NCI-H2171 (cell line): ENCODE measurements at places on chromosomes 1 and 21.

- DNase-seq, result no peak
Measured at GRCh38 chr1:6554907-6555778, at the start of gene TAS1R1. TSS of gene TAS1R1 (plus strand) at chr1:6555307. CDS start at chr1:6555374, 67 bp downstream.

GRCh38 chr1:150973836-150974579 is 627 bp downstream of the CERS2 start:
- no peak for DNase-seq

GRCh38 chr1:164794356-164794755 is 235.4 kb downstream of the PBX1 start:
- no peak for DNase-seq

- DNase-seq, result no peak
Measured at GRCh38 chr1:98637316-98637715, 24.2 kb upstream of the SNX7 start.

GRCh38 chr1:169044296-169044695 is 62.2 kb upstream of the ATP1B1 start:
- DNase-seq, result no peak

DNA sequence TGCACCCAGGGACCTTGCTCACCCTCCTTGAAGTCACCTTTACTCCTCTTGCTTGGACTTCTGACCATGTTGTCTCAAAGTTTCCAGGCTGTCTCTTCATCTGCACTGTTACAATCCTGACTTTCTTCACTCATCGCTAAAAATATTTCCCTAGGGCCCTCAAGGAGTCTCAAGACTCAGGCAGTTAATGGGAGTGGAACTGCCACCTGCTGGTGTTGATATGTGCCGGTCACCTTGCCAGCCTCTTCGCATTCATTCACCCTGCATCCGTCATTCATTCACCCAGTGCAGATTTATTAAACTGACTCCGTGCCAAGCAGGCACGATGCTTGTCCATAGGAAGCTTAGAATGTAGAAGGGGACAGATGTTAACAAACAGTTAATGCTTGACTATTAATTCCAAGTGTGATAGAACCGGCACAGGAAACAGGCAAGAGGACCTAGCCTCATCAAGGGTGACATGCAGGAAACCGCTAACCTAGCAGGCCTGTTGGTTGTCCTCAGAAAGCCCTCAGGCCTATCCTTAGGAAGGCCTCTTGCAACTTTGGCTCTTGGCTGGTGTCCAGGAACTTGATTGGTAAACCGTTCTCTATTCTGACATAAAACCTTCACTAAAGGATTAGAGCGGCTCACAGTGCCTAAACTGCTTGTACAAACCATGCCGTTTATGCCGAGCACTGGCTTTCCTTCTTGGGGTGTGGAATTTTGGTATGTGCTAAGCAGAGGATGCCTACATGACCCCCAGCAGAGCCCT is 342.2 kb downstream of the CAMTA1 start:
- no peak for DNase-seq

DNA sequence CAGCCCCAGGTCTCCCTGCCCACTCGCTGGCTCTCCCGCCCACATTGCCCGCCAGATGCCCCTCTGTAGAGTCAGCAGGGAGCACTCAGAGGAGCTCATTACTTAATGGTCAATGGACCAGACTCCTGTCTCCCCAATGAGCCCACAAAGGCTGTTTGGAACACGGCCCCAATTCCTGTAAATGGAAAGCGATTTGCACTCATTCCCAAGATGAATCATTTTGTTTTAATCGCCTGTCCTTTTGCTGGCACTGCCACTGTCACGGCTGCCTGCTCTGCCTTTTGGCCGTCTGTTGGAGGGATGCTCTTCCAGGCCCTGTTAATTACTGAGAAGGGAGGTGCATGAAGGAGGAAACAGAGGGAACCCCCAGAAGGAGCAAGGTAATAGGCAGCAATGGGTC is 44.8 kb upstream of the ATP2B4 start:
- no peak for DNase-seq

- no peak for DNase-seq
Measured at GRCh38 chr1:231369282-231369681, 31.2 kb downstream of the SPRTN start.
